GM23248 (cell line): ENCODE measurements at places on chromosomes 1 and 21. TPM values are rescaled to one million over a fixed set of nuclear protein-coding genes. Genes with fewer than 3 reads are reported as not detected.
A peak's percentile ranks its signal among the peaks of the same experiment; 100 is the strongest.

DNA sequence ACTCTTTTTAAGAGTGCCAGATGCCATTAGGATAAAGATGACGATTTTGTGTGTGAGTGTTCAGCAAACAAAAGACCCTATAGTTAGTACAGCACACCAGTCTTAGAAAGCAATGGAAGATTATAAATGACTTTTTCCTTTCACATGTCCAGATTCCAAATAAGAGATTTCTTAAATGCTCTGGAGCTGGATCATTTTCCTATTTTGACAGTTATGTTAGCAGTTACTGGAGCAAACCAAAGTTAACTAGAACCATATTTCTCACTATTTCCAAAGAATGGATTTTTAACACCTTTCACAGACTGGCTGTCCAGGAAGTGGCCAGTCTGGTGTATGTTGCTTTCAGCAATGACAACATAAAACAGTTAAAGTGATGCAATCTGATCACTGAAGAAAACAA, 905.8 kb upstream of the ADGRL2 start:
- DNase-seq = no peak

- no peak for DNase-seq
Measured at GRCh38 chr1:39525366-39526165, 34.1 kb downstream of the BMP8A start.

Gene FCGR3A
- total RNA-seq = not detected in 2 replicates

GRCh38 chr1:12138196-12139168, 28.3 kb upstream of the TNFRSF1B start:
- DNase-seq = no peak

DNA sequence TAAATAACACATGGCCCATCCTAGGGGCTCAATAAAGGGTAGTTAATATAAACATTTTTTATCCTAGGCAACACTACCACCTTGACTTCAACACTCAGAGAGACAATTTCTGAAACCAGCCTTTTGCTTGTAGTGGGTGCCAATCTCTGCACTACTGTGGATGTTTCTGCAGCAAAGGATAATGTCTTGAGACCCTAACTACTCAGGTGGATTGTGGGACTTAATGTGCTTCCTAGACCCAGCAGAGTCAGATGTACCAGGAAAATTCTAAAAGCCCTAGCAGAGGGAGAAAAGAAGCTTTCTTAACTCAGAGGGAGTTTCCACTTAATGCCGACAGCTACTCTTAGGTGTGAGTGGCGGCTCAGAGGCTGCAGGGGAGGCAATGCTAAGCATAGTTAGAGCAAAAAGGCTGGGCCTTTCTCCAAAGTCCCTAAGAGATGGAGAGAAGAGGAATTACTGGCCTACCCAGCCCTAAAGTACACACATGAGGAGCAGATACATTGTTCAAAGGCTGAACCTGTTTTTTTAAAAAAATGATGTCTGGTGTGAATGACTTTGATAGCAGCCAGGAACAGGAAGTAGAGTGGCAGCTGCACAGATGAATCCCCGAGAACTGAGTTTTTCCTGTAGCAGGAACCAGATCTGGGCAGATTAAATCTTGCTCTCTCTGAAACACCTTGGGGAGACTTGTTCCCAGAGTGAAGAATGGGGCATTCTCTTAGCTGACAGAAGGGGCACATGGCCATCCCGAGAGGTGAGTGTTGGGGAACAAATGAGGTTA, 33.5 kb upstream of the ABCD3 start:
- DNase-seq = no peak

DNA sequence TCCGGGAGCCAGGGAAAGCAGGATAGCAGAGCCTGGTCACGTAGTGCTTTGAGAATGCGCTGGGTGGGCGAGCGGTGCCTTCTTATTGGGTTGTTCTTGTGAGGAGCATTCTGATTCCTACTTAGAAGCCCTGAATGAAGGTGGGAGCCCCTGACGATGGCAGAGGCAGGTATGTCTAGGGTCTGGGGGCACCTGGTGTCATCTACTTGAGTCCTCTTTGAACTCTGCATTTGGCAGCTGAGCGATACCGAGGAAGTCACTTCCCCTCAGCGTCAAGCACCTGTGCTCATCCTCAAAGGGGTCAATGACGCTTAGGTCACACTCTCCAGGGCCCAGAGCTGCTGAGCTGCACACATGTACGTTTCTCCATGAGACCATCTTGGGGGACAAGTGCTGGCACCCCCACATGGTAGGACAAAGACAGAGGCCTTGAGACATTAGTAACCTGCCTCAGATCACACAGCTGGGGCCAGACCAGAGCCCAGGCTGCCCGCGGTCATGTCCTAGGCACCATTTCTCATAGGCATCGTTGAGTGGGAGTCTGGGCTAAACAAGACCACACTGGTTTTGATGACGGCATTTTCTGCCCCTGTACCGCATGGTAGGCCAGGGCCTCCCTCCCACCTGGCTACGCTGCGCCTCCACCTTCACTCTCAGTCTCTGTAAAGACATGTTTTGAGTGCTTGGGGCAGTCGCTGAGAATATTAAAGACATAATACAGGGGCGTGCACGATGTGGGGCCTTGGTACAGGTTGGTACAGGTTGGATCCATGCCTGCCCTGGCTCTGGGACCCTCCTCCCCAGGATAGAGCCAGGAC, 69.1 kb upstream of the ABCG1 start:
- no peak for DNase-seq

DNA sequence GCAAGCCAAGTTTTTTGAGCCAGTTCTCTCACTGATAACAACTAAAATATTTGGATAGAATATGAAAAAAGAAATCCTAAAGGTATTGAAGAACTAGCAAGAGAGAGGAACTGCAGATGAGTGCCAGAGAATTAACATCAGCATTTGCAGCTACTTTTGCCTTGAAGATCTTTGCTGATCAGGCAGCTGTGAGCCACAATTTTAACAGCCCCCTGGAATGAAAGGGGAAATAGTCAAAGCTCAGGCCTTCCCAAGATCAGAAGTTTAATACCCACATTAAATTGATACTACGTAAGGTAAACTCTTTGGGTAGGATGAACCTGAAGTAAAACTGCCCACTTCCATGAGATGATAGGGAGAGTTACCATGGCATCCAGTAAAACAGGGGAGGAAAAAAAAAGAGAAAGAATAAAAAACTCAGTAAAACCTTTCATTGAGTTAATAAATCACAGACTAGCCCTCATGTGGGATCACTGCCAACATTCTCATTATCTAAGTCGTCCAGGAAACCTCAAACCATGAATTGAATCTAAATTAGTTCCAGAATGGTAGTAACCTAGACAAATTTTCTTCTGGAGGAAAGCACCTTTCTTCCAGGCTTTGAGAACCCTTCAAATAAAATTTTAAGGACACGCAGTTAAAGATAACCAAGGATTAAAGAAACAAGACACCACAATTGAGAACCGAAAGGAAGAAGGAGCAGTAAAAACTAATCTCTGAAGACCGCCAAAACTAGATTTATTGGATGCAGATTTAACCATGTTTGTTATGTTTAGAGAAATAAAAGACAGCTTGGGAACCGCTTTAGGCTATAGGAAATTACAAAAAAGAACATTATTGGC, 28.3 kb downstream of the SCP2 start:
- peak; percentile 92 for DNase-seq

DNA sequence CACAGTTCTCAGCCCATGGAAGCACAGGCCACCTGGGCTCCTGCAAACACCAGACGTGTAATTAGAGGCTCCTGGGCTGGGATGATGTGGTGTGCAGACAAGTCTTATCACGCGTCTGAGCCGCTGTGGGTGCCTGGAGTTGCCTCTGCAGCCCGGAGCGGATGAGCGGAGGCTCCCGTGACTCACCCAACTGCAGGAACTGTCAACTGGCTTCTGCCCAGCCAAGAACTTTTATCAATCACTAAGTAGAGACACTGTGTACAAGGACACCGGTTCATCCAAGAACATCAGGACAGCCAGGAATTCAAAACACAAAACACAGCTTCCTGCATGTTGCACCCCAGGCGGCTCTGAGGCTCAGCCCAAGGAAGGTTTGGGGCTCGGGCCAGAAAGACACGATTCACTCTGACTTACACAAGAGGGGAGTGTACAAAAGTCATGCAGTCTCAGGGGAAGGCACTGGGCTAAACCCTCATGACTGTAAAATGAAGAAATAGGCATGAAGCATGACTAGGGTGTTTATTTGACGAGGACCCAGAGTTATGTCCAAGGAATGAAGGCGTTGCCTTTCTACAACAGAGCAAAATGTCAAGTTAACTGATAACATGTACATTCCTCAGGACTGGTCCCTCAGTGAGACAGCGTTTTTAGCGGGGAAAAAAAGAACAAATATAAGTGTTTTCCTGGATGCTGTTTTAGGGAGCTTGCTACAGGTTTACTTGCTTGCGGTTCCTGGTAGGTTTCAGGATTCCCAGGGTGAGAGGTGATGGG, 21.1 kb downstream of the ERRFI1 start:
- DNase-seq = peak; percentile 97
